BJ (cell line): ENCODE measurements at places on chromosomes 1 and 21.

GRCh38 chr1:50109647-50110075 is 941 bp downstream of the ELAVL4 start:
- no peak for DNase-seq

DNA sequence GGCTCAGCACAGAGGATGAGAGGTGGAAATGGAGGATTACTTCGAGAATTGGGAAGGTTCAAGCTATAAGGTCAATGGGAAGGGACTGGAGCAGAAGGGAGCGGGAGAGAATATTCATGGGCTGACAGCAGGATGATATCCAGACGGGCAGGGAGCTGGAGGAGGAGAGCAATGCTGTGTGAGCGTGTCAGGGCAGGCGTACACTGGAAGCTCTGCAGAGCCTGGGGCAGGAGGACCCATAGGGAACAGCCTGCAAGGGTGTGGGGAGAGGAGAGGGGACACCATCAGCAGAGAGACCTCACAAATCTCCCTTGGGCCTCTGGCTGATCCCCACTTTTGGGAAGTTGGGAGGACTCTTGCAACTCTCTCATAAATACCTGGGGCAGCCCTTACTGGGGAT is 13.7 kb downstream of the CSF1 start:
- DNase-seq: no peak

GRCh38 chr21:20341431-20341830 is 656.8 kb upstream of the NCAM2 start:
- DNase-seq: no peak

DNA sequence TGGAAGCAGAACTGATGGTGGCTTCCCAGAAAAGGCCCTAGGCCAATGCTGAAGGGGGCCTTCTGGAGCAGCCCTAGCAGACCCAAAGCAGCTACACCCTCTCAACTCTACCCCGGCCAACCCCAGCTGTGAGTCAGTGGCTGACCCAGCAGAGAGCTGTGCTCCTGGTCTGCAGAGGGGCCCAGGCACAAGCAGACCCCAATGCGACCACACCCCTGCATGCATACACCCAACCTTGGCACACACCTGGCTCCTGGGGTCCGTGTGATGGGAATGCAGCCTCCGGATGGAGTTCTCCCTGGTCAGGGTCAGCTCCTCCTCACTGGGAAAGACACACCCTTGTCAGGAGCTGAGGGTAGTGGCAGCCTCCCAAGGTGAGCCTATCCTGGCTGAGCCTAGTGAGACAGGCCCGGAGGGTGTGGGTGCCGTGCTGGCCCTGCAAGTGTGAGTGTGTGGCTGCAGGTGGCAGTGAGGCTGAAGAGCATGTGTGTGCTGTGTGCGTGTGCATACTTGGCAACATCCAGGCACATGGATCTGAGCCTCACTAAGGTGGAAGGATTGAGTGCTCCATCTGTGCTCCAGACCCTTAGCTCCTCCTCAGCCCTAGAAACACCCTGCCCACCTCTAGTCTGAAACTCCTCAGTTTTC is 3.9 kb upstream of the ARHGAP30 start:
- no peak for DNase-seq
